Activated T-helper 9 cell treated with anti-CD3 and anti-CD28 coated beads, Interleukin-2, amount 50 U/mL, for 16 hours (primary cell): ENCODE measurements at places on chromosomes 5 and 9.

DNA sequence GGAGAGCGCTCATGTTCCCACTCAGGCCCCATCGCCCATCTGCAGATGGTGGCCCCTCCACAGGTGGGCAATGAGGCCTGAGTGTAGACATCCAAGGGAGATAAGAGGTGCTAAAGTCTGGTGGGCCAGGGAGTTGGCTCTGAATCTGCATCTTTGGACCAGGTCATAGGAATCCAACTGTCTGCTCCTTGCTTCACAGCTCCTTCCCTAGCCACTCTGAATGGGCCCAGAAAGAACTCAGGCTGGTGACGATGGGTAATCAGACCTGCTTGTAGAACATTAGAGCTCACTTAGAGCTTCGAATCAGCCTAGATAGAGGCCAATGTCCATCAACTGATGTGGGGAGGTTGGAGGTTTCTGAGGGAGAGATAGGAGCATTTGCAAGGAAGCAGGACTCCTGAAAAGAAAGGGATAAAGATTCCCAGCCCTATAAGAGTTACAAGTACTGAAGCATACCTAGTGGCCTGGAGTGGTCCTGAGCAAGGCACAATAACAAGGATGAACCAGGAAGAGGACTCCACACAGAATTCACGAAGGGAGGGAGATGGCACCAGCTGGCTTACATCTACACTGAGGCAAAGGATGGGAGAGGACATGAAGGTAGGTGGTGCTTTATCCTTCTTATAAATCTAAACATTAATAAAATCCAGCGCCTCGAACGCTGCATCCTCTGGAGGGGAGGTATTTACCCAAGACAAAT lies 132.8 kb upstream of the ALDH1B1 start:
- no peak for DNase-seq

DNA sequence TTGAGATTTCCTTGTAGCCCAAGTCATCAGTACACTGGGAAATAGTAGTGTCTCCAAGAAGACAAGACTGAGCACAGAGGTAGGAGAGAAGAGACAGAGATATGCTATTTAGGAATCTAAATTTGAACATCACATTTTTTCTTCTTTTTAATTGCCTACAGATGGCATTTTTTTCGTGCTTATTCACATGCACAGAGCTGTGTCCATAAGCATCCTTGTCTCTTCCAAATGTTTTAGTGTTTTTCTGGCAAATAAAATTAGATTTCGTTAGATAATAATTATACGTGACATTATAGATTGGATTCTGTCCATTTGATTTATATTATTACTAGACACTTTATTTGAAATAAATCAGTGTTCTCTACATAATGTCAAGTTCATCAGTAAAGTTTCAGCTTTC lies 80.9 kb downstream of the PRR16 start:
- no peak for DNase-seq

- no peak for DNase-seq
These were observed 109.9 kb downstream of the TMEM174 start for GRCh38 chr5:73282923-73283322.

GRCh38 chr5:74122175-74122574 lies 496.2 kb downstream of the ARHGEF28 start:
- DNase-seq = no peak

- no peak for DNase-seq
These were observed 118.2 kb downstream of the BOD1 start for GRCh38 chr5:173498286-173498685.

- no peak for DNase-seq
These were observed 387.9 kb upstream of the DAP start for GRCh38 chr5:11148810-11149539.
